ENCODE measurements at places on chromosomes 11 and 22. TPM values are rescaled to one million over a fixed set of nuclear protein-coding genes. Genes with fewer than 3 reads are reported as not detected.
A peak's percentile ranks its signal among the peaks of the same experiment; 100 is the strongest.

CLDN5 gene
- total RNA-seq, result 31.5 TPM

GSTT2 gene
- total RNA-seq, result 0.92 TPM

RTN4R gene
- 0.33 TPM for total RNA-seq

EXPH5 gene
- total RNA-seq, result 0.47 TPM

CABP7 gene
- total RNA-seq, result not detected

TREH gene
- 0.50 TPM for total RNA-seq

TBC1D10A gene
- total RNA-seq, result 3.6 TPM

GRCh38 chr11:75337195-75337654 is 14.2 kb downstream of the ARRB1 start:
- DNase-seq, result no peak
- no peaks in the 10 kb centered on the region for H3K27me3 ChIP-seq
- H3K4me3 ChIP-seq, result no peak overlapping the region
- no peaks in the 10 kb centered on the region for H3K36me3 ChIP-seq
- H3K27ac ChIP-seq, result peak overlapping the region; percentile 33

GRCh38 chr11:108926171-108926840 is 261.4 kb downstream of the DDX10 start:
- DNase-seq, result no peak
- H3K27ac ChIP-seq, result no peak overlapping the region
- H3K4me3 ChIP-seq, result no peak overlapping the region
- H3K4me1 ChIP-seq, result no peaks in the 10 kb centered on the region
- no peaks in the 10 kb centered on the region for H3K27me3 ChIP-seq

DNA sequence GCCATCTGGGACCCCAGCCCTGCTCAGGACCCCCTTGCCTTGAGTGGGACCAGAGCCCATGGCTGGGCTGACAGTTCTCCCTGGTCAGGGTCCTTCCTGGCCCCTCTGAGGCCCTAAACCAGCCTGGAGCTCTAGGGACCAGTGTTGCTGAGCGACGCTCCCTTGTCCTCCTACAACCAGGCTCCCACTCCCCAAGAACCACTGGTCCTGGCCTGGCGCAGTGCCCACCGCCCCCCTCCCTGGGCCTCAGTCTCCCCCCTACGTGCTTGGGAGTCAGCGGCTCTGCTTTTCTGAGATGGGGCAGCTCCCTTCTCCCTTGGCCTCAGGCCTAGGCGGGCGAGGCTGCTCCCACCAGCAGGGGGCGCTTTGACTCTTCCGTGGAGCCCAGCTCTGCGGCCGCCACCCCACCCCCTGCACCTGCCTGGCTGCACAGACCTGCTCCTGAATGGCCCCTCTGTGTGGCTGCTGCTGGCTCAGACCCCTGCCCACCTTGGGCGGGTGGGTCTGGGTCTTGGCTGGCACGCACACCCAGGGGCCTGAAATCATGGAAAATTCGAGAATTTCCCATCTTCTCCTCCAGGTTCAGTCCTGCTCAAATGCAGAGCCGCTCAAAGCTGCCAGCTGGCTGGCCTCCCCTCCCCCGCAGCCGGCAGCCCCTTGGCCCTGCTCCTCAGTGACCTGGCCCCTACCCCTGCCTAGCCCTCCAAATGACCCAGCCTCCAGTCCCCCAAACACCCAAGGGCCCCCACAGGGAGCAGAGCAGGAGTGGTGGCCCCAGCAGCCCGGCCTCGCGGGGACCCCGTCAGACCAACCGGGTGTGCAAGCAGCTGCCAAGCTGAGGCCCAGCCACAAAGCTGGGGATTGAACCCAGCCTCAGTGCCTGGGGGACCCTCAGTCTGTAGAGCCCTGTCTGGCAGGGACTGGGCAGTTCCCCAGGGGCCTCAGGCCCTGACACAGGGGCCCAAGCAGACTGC is 9.1 kb downstream of the PRR33 start:
- H3K27ac ChIP-seq, result no peak overlapping the region
- H3K4me1 ChIP-seq, result no peaks in the 10 kb centered on the region
- DNase-seq, result peak; percentile 91

DNA sequence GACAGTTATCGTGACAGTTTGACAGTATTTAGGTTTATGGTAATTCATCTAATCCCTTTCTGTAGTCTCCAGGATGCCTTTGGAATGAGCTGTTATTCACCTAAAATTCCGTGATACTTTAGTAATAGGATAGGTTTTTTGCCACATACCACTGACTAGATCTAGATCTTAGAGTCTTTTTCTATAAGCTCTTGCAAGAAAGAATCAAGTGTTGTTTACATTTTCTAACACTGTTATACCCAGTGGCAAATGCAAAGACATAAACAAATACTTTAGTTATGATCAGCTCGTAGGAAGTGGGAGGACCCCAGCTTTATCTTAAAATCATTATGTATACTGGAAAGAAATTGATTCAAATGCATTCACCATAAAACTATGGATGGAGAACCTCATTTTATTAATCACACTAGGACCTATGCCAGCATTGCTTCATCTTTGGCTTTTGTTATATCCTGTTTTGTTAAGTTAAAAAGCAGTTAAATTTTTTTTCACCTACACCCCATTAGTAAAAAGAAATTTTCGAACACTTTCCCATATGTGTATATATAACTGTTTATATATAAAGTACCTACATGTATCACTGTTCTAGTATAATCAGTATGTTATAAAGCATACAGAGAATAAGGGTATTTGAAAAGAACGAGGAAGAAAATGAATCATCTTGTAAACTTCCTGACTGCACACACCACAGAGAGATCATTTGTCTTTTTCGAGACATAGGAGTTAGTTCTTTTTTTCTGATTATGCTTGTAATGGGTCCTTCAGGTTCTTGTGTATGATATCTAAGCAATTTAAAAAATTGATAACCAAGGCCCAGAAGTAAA is 60.9 kb downstream of the PDHX start:
- no peak for DNase-seq
- no peak overlapping the region for H3K27ac ChIP-seq
- H3K36me3 ChIP-seq, result no peaks in the 10 kb centered on the region
- H3K27me3 ChIP-seq, result no peaks in the 10 kb centered on the region
- peaks cover 2% of the 10 kb centered on the region for H3K4me1 ChIP-seq
- H3K4me3 ChIP-seq, result no peak overlapping the region

DNA sequence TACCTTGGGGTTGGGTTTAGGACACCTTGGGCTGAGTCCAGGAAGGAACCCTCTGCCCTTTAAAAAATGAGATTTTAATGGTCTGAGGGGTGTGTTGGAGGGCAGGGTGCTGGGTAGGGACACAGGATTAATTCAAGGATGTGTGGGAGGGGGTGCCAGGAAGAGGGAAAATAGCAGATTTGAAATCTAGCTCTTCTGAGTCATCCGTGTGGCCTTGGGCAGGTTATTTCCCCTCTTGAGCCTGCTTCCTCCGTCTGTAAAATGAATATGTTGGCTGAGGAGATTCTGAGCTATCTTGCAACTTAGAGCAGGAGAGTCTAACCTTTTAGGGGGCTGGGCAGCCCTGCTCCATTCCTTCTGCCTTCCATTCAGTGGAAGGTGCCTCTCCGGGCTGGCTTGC is 3.0 kb downstream of the TSPAN18 start:
- DNase-seq, result no peak
- no peak overlapping the region for H3K27ac ChIP-seq
- no peak overlapping the region for H3K4me3 ChIP-seq
- H3K36me3 ChIP-seq, result no peaks in the 10 kb centered on the region

GRCh38 chr11:2307501-2308331 is 5.9 kb downstream of the TSPAN32 start:
- H3K4me3 ChIP-seq, result no peak overlapping the region
- H3K27ac ChIP-seq, result no peak overlapping the region
- H3K4me1 ChIP-seq, result peaks cover 37% of the 10 kb centered on the region
- H3K27me3 ChIP-seq, result no peaks in the 10 kb centered on the region

- no peaks in the 10 kb centered on the region for H3K27me3 ChIP-seq
- no peak overlapping the region for H3K4me3 ChIP-seq
- no peaks in the 10 kb centered on the region for H3K36me3 ChIP-seq
- no peaks in the 10 kb centered on the region for H3K4me1 ChIP-seq
Measured at GRCh38 chr11:123880912-123881311, 4.6 kb downstream of the TMEM225 start.

- no peak overlapping the region for H3K4me3 ChIP-seq
- no peaks in the 10 kb centered on the region for H3K4me1 ChIP-seq
- H3K36me3 ChIP-seq, result no peaks in the 10 kb centered on the region
Measured at GRCh38 chr11:24819006-24819405, 322.2 kb downstream of the LUZP2 start.

DNA sequence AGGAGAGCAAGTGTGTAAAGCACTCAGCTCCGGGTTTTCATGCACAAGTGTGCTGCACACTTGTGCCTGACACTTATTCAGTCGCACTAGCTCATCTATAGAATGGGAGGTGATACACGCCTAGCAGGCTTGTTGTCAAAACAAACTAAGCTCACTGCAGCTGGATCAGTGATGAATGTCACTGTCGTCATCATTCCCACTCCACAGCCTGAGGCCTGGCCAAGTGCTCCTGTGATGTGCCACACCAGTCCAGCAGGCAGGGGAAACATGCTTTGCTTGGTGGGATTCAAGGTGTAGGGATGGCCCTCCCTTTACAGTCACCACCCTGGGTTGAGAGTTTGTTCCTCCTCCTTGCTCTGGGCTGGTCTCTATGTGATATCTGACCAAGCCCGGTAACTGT is 6.8 kb downstream of the MPST start:
- peak overlapping the region; percentile 1 for H3K4me3 ChIP-seq
- DNase-seq, result no peak
- peaks cover 23% of the 10 kb centered on the region for H3K36me3 ChIP-seq
- peaks cover 69% of the 10 kb centered on the region for H3K4me1 ChIP-seq
- H3K27ac ChIP-seq, result peak overlapping the region; percentile 93

GRCh38 chr11:65646958-65647701 is 9.2 kb downstream of the SIPA1 start:
- H3K36me3 ChIP-seq, result peaks cover 10% of the 10 kb centered on the region
- H3K4me1 ChIP-seq, result peaks cover 16% of the 10 kb centered on the region
- peak; percentile 44 for DNase-seq
- peak overlapping the region; percentile 37 for H3K27ac ChIP-seq
- H3K4me3 ChIP-seq, result peak overlapping the region; percentile 31

DNA sequence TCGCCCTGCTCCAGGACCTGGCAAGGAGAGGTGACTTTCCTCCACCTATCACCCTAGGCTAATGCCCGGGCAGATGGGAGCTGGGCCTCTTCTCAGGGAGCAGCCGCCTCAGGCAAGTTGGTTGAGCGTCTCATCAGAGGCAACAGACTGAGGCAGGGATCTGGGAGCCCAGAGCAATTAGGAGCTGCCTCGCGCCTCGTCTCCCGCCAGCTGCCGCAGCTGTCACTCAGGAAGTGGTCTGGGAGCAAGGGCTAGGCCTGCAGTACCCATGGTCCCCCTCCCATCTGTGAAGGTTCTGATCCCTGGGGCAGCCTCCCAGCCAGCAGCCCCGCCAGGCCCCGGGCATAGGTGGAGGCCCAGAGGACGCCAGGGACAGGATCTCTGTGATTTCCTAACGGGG is 4.6 kb upstream of the CABP7 start:
- H3K27me3 ChIP-seq, result peaks cover 4% of the 10 kb centered on the region
- H3K4me3 ChIP-seq, result no peak overlapping the region
- no peak for DNase-seq
- no peaks in the 10 kb centered on the region for H3K4me1 ChIP-seq
- H3K36me3 ChIP-seq, result no peaks in the 10 kb centered on the region

GRCh38 chr11:44223238-44223637 is 86.7 kb downstream of the ALX4 start:
- H3K4me1 ChIP-seq, result no peaks in the 10 kb centered on the region
- no peaks in the 10 kb centered on the region for H3K36me3 ChIP-seq
- H3K27me3 ChIP-seq, result no peaks in the 10 kb centered on the region

GRCh38 chr22:36470162-36470993 is 11.1 kb downstream of the TXN2 start:
- no peak overlapping the region for H3K4me3 ChIP-seq
- DNase-seq, result peak; percentile 78
- H3K27ac ChIP-seq, result no peak overlapping the region
- H3K36me3 ChIP-seq, result peaks cover 30% of the 10 kb centered on the region
- no peaks in the 10 kb centered on the region for H3K27me3 ChIP-seq

DNA sequence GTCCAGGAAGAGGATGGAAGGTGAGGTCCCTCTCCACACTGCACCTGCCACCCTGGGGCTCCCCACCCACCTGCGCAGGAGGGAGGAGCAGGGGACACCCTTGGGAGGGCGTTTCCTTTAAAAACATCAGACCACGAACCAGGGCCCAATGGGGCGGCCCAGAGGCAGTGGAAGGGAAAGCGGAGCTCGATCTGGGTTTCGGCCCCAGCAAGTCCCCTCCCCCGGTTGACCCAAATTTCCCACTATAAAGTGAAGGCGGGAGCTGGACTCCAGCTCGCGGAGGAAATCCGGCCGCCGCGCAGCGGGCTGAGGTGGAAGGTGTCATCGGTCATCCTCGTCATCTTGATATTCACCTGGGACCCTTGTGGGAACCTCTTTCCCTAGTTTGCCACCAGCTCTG is 99.3 kb downstream of the WNT7B start:
- peaks cover 13% of the 10 kb centered on the region for H3K27me3 ChIP-seq
- no peaks in the 10 kb centered on the region for H3K4me1 ChIP-seq
- H3K27ac ChIP-seq, result no peak overlapping the region
- H3K36me3 ChIP-seq, result no peaks in the 10 kb centered on the region
- no peak for DNase-seq

- H3K27ac ChIP-seq, result no peak overlapping the region
- no peaks in the 10 kb centered on the region for H3K36me3 ChIP-seq
- DNase-seq, result no peak
- no peaks in the 10 kb centered on the region for H3K27me3 ChIP-seq
- no peak overlapping the region for H3K4me3 ChIP-seq
Measured at GRCh38 chr11:126476977-126477376, 121.5 kb downstream of the ST3GAL4 start.

DNA sequence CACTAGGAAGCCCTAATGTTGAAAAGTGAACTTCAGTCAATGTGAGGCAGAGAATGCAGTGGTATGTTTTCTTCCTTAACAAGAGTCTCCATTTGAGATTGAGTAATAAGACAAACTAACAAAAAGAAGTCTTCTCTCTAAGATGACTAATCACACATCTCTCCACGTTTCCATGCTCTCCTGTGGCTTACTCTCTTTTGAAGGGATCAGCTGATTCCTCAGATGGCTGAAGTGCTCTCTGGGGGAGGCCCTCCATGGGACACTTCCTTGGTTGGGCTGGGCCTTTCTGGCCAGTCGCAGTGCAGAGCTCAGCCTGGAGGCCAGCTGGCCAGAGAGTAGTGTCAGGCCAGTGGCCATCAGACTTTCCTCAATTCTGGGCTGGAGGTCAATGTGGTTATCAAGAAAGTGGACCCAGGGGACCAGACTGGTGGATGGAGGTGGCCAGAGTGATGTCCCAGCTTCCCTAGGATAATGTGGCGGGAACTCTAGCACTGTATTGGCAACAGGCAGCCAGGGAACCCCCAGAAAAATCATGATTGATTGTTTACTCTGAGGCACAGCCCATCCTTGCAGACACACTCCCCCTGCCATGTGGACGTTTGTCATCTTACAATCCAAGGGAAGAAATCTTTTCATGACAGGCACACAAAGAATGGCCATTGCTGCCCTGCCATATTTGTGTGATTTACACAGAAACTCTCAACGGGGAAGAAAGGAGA is 14.5 kb downstream of the CSRP3 start:
- no peak overlapping the region for H3K4me3 ChIP-seq
- no peak for DNase-seq
- H3K36me3 ChIP-seq, result no peaks in the 10 kb centered on the region
- H3K4me1 ChIP-seq, result peaks cover 4% of the 10 kb centered on the region
- no peak overlapping the region for H3K27ac ChIP-seq
- H3K27me3 ChIP-seq, result no peaks in the 10 kb centered on the region
